Kidney tubule cell (primary cell): ENCODE measurements at places on chromosomes 1 and 21.

DNA sequence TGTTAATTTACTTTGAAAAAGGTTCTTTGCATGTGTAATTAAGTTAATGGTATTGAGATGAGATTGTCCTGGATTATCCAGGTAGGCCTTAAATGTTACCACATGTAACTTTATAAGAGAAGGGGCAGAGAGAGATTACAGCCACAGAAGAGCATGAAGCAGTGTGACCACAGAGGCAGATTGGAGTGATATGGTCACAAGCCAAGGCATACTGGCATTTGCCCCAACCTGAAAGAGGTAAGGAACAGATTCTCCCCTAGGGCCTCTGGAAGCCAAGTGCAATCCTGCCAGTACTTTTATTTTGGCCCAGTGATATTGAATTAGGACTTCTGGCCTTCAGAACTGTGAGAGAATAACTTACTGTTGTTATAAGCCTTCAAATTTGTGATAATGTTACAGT, 23.0 kb downstream of the RNF2 start:
- DNase-seq, result no peak

- DNase-seq, result no peak
Observed at GRCh38 chr1:54462597-54463258, 56.5 kb upstream of the SSBP3 start.

GRCh38 chr1:20663969-20664715, 3.0 kb upstream of the DDOST start:
- DNase-seq, result no peak

- no peak for DNase-seq
Observed at GRCh38 chr1:54583307-54583686, 35.3 kb downstream of the ACOT11 start.

DNA sequence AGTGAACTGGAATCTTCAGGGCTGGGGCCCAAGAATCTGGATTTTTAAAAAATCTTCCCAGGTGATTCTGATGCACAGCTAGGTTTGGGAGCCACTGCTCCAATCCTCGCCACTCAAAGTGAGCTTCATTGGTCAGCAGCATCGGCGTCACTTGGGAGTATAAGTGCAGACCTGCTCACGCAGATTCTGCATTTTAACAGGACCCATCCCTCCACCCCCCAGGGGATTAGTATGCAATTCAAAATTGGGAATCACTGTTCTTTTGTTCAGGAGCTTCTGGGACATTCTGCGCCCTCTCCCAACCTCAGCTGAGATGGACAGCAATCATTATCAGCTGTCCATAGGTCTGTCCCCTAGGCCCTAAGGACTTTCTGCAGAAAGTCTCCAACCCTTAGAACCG, 53.5 kb downstream of the LGR6 start:
- no peak for DNase-seq

GRCh38 chr1:70355920-70356319, 1.4 kb upstream of the ANKRD13C start:
- no peak for DNase-seq

GRCh38 chr1:71167505-71167904, 86.7 kb upstream of the ZRANB2 start:
- DNase-seq, result no peak

DNA sequence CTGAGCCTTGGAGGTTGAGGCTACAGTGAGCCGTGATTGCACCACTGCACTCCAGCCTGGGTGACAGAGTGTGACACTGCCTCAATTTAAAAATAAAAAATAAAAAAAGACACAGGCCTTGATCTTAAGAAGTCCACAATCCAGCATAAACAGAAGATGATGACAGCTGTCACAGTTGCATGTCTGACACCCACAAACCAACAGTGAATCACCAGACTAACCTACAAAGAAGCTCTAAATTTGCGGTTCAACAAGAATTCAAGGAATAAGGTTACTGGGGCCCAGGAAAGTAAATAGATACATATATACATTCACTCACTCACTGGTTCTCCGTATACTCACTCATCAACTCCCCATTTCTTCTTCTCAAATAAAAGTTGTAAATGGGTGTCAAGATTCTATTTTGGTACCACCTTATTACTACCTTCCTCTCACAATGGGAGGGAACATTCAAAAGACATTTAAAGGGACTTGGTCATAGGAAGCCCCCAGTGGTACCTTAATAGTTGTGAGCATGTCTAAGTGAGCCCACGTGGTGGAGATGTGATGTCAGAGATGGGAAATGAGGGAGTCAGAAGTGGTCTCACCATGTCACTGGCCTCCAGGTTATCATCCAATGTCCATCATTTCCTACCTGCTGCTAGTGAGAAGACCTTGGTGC, 66.9 kb upstream of the PRDX6 start:
- DNase-seq, result no peak

- DNase-seq, result no peak
Observed at GRCh38 chr1:28161751-28162150, 14.7 kb downstream of the PTAFR start.

- DNase-seq, result no peak
Observed at GRCh38 chr1:85168884-85169283, 31.9 kb downstream of the SYDE2 start.

DNA sequence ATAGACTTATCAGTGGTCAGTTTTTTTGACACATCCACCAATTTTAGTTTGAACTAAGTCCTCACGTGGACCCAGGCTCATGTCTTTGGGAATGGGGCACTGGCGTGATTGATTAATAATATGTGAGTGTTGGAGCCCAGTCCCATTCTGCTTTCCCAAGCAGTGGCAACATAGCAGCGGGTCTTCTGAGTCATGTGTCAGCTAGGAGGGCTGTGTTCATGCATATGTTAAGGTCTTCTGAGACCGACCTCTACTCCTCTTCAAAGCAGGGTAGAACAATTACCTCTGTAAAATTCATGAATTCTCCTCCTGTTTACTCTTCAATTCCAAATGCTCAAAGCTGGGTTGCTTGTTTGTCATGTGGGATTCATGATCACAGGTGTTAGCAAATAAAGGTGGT, 291.3 kb downstream of the CAMTA1 start:
- no peak for DNase-seq

- DNase-seq, result no peak
Observed at GRCh38 chr1:204455063-204455830, 39.4 kb downstream of the PIK3C2B start.

- DNase-seq, result no peak
Observed at GRCh38 chr1:236700903-236701302, 14.6 kb downstream of the ACTN2 start.

DNA sequence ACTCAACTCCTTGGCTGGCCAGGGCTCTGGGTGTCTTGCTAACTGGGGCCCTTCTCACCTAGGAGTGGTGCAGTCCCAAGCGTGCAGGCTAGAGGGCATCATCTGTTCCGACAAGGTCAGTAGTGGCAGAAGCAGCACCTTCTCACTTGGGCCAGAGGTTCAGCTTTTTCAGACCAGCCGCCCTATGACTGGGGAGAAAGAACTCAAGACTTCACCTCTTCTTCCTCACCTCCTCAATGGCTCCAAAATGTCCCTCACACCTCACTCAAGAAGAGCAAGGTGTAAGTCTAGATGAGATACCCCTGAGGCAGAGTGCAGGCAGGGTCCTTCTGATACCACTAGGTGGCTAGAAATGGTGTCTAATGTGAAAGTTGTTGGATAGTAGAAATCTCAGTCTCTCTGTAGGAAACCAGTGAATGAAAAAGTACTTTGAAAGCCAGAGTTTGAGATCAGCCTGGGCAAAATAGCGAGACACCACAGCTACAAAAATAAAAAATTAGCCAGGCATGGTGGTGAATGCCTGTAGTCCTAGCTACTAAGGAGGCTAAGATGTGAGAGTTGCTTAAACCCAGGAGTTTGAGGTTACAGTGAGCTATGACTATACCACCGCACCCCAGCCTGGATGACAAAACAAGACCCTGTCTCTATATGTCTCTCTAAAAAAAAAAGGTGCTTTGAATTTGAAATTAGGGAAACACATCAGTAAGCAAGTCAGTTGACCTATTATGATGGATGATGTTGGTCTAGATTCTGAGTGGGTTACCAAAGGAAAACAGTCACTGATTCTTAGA, 8.6 kb upstream of the IL20 start:
- no peak for DNase-seq

DNA sequence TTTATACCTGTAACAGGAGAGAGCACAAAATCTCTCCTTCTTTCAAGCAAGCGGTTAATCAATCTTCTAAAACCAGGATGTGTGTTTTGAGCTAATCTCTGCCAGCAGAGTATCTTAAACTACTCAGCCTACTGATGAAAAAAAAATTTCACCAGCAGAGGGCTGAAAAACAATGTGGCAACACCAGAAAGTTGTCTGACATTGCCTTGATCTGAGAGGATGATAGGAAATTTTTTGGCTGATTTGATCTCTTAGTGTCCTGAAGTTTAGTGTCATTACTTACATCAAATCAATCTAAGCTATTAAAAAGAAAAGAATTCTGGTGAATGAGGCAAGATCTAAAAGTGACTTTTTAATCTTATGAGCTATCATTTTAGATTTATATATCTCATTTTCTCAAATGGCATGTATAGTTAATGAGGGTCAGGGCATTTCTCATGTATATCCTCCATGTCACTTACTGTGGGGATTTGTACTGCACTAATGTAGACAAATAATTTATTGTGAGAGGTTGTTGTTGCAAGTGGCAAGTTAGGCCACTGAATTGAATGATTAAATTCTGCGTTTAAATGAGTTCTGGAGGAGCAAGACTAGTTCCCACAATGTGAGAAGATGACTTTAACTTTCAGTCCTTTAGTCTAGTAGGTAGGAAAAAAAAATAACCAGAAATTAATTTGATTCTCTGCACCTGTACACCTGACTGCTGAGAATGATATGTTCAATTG, 10.9 kb downstream of the ADAMTS1 start:
- DNase-seq, result peak; percentile 64
